ENCODE measurements at places on chromosomes 2 and 18. TPM values are rescaled to one million over a fixed set of nuclear protein-coding genes. Genes with fewer than 3 reads are reported as not detected.

DNA sequence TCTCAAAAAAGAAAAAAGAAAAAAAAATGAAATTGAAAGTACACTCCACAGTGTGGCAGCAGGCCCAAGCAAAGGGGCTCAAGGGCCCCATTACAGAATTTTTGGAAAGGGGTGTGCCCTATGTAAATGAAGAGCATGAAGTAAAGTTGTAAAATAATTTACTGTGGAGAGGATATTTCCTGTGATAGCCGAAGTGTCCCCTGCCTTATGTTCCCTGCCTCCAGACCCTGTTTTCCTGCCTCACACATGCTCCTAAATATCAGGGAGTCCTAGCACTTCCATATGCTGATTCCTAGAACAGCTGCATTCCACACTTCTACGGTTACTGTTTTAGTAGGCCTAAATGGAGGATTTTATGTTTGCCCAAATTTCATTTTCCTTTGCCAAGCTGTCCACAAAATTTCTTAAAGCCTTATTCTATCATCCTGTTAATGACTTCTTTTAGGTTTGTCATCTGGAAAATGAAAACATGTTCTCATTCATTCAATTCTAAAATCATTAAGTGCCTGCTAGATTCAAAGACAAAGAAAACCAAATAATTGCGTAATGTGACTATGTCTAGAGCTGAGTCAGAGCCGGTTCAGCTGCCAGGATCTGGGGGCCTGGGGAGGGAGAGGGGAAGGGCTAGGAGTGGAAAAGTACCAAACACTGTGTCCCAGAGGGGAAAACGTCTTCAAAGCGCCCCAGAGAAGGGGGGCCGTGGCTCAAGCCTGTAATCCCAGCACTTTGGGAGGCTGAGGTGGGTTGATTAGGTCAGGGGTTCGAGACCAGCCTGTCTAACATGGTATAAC, 25.9 kb upstream of the IMPA2 start:
- peak; percentile 94 for DNase-seq

- no peak for DNase-seq
Observed at GRCh38 chr18:80228051-80228848, 19.1 kb downstream of the PARD6G start.

DNA sequence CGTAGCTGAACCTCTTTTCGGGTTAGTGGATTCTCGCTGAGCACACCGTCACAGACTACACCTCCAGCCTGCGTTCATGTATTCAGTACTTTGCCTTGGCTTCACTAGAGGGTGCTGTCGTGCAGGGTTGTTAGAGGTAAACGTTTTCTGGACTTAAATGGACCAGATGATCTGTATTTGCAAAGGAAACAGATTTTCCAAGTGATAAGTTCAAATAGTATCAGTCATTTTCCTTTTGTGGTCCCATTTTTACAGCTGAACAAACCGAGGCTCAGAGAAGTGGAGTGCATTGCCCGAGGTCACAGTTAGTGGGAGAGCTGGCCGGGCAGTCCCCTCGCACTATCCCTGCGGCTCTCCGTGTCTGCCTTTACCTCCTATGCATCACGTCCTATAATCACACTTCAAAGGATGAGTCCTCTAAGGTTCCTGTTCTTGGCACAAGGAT, 125.9 kb downstream of the MAP4K4 start:
- peak; percentile 34 for DNase-seq

DNA sequence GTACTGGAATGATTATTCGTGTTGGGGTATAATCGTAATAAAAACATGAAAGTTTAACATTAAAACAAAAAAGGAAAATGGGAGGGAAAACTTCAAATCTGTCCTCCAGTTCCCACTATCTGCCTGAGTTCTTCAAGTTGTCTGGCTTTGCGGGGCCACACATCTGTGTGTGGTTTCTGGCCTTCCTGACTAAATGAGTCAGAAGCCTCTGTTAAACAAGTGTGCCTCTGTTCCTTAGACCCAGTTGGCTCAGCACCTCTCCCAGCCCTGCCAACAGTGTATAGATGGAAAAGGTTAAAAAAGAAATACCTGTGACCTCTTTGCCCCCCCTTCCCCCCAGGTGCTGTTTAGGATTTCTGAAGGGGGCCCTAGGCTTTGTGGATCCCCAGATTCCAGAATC, 30.2 kb downstream of the XDH start:
- DNase-seq: peak; percentile 34

The CYTIP gene
- total RNA-seq: 0.71 TPM

The OSBPL6 gene
- 13.6 TPM for total RNA-seq

The EMILIN1 gene
- 87.7 TPM for total RNA-seq
